Astrocyte (in vitro differentiated cells and primary cell): ENCODE measurements at places on chromosomes 3 and 15. TPM values are rescaled to one million over a fixed set of nuclear protein-coding genes. Genes with fewer than 3 reads are reported as not detected.

Gene GP5
- 0.10 TPM in 1 of 2 replicates, not detected in the other for total RNA-seq

Gene PLA2G4E
- not detected in 2 replicates for total RNA-seq

Gene LDHAL6B
- total RNA-seq = not detected in 2 replicates

Gene LIPH
- total RNA-seq = 6.4 and 9.0 TPM in 2 replicates

Gene ADGRG7
- not detected in 2 replicates for total RNA-seq

Gene CHRD
- total RNA-seq = 3.4 and 5.6 TPM in 2 replicates

Gene CHRNA5
- total RNA-seq = 1.5 and 2.5 TPM in 2 replicates

Gene BCL2A1
- total RNA-seq = not detected in 2 replicates

Gene EXD1
- total RNA-seq = 0.07 TPM in 1 of 2 replicates, not detected in the other

Gene NUDT16
- 15.4 and 16.4 TPM in 2 replicates for total RNA-seq

Gene BMF
- total RNA-seq = 31.0 and 31.8 TPM in 2 replicates

Gene ABTB1
- 11.6 and 11.8 TPM in 2 replicates for total RNA-seq

Gene DZIP3
- total RNA-seq = 10.9 and 12.9 TPM in 2 replicates

Gene THUMPD3
- 32.7 and 36.6 TPM in 2 replicates for total RNA-seq

Gene GFM1
- 32.6 and 37.6 TPM in 2 replicates for total RNA-seq

Gene MOBP
- total RNA-seq = 0.16 and 0.41 TPM in 2 replicates

Gene MYNN
- total RNA-seq = 12.6 and 12.9 TPM in 2 replicates

Gene DUOXA2
- total RNA-seq = not detected in 2 replicates

Gene WDR93
- not detected in 2 replicates for total RNA-seq
